ENCODE measurements at places on chromosomes 4 and X. TPM values are rescaled to one million over a fixed set of nuclear protein-coding genes. Genes with fewer than 3 reads are reported as not detected.

GRCh38 chr4:3335982-3336381 lies 43.2 kb downstream of the RGS12 start:
- no peaks in the 10 kb centered on the region for H3K36me3 ChIP-seq
- no peak overlapping the region for H3K4me3 ChIP-seq
- H3K4me1 ChIP-seq: peaks cover 5% of the 10 kb centered on the region
- DNase-seq: no peak
- no peaks in the 10 kb centered on the region for H3K27me3 ChIP-seq

DNA sequence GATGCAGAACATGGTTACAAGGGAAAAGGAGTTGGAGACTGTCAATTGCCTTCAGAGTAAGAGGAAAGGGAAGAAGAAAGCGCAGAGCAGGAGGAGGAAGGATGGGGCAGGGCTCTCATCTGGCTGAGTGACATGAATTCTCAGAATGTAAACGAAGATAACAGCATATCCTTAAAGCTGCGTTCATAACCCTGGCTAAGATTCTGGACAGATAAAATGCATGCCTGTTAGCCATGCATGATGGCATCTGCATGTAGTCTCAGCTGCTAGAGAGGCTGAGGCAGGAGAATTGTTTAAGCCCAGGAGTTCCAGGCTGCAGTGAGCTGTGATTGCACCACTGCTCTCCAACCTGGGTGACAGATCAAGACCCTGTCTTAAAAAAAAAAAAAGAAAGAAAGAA lies 493.5 kb upstream of the PRKX start:
- H3K27me3 ChIP-seq: no peaks in the 10 kb centered on the region
- no peak overlapping the region for H3K27ac ChIP-seq
- no peaks in the 10 kb centered on the region for H3K4me1 ChIP-seq
- no peak overlapping the region for H3K4me3 ChIP-seq

DNA sequence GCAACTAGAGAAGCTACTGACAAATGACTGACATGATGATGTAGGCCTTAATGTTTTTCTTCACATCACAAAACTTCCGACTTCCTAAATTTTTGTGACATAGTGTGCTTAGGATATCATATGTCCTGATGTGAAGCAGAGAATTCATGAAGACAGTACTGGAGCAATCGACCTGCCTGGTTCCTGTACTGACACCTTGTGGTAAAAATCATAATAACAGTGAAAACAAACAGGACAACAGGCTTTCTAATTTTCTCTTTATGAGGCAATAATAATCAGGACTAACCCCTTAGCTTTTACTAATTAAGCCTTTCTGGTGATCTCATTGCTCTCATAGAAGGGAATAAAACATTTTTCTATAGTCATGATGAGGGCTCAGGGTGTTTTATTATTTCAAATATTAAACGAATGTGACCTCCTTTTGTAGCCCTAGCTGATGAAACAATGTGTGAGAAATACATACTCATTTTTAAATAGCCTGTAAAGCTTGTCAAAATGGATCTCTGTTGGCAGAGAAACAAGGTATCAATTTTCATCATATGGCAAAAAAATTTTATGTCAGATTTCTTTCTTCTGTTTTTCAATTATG lies 158.4 kb downstream of the TENT5D start:
- H3K36me3 ChIP-seq: no peaks in the 10 kb centered on the region
- H3K4me3 ChIP-seq: no peak overlapping the region
- DNase-seq: no peak
- H3K27ac ChIP-seq: no peak overlapping the region
- no peaks in the 10 kb centered on the region for H3K4me1 ChIP-seq

DNA sequence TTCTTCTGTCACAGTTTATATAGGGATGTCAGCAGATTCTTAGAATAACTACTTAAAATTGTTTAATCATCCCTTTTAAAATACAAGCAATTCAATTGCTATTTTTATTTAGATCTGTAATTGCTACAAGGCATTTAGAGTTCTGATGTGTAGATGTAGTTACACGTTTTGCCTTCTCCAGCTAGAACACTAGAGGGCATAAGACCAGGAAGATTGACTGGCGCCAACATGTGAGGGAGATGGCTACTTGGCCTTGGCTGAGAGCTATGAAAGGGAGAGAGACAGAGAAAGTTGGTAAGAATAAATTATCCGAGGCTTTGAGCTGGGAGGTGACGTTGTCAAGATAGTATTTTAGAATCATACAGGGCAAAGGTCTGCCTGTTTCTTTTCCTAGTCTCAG lies 563.7 kb upstream of the PRKX start:
- H3K27ac ChIP-seq: no peak overlapping the region
- H3K27me3 ChIP-seq: no peaks in the 10 kb centered on the region
- no peaks in the 10 kb centered on the region for H3K36me3 ChIP-seq
- no peaks in the 10 kb centered on the region for H3K4me1 ChIP-seq

GRCh38 chr4:125115476-125115875 lies 199.3 kb upstream of the FAT4 start:
- no peak overlapping the region for H3K27ac ChIP-seq
- no peak for DNase-seq
- no peaks in the 10 kb centered on the region for H3K4me1 ChIP-seq
- no peak overlapping the region for H3K4me3 ChIP-seq

- no peaks in the 10 kb centered on the region for H3K36me3 ChIP-seq
- H3K27ac ChIP-seq: no peak overlapping the region
Observed at GRCh38 chrX:17627026-17627425, 110.3 kb upstream of the SCML1 start.

GRCh38 chr4:152478461-152479237 lies 57.2 kb downstream of the FBXW7 start:
- H3K4me1 ChIP-seq: no peaks in the 10 kb centered on the region
- no peaks in the 10 kb centered on the region for H3K27me3 ChIP-seq
- no peak for DNase-seq
- H3K4me3 ChIP-seq: no peak overlapping the region
- peaks cover 5% of the 10 kb centered on the region for H3K36me3 ChIP-seq

DNA sequence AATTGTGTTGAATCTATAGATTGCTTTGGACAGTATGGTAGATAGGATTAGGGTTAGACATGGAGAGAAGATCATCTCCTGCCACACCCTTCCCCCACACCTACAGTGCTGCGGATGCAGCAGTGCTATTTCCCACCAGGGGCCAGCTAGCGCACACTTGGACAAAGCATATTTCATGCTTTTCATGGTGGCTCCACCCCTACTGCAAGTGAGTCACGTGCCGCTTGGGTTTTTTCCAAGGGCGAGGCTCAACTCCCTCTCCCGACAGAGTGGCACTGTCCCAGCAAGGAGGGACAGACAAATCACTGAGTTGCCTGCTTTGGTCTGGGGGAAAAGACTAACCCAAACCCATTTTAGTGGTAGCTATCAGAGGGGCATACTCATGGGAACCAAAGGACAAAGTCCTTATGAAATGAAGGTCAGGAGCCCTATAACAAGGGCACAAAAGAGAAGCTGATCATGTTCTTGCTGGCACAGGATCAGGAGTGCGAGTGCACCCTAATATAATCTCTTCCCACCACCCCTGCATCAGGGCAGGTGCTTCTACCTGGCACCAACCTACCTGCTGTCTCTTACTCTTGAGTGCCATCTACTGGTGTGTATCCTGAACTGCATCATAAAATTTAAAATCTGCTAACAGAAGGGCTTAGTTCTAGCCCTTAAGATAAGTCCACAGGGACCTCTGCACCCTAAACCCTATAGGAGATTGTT lies 55.1 kb upstream of the PGAM4 start:
- H3K27me3 ChIP-seq: no peaks in the 10 kb centered on the region
- H3K36me3 ChIP-seq: no peaks in the 10 kb centered on the region
- no peak overlapping the region for H3K4me3 ChIP-seq
- no peak overlapping the region for H3K27ac ChIP-seq
- DNase-seq: no peak

DNA sequence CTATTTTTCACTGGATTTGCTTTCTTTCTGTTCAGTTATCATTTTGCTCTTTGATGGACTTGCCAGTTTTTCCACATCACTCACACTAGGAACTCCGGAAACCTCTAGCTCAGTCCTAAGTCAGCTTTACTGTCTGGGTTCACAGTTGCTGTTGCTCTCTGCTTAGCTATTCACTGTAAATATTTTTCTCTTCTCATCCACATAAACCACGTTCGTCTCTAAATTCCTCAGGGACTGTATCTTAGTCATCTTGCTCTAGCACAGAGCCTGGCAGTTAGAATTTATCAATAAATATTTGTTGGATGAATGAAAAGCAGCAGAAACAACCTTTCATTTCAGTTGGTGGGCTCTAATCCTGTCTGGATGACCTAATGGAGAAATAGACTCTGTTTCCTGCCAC lies 119.4 kb upstream of the DMD start:
- no peak overlapping the region for H3K4me3 ChIP-seq
- no peak for DNase-seq
- H3K36me3 ChIP-seq: no peaks in the 10 kb centered on the region
- H3K27ac ChIP-seq: no peak overlapping the region

GRCh38 chrX:139842326-139843185 lies 90.3 kb downstream of the ATP11C start:
- H3K36me3 ChIP-seq: no peaks in the 10 kb centered on the region
- H3K4me3 ChIP-seq: no peak overlapping the region
- H3K27me3 ChIP-seq: no peaks in the 10 kb centered on the region
- H3K4me1 ChIP-seq: peaks cover 10% of the 10 kb centered on the region

DNA sequence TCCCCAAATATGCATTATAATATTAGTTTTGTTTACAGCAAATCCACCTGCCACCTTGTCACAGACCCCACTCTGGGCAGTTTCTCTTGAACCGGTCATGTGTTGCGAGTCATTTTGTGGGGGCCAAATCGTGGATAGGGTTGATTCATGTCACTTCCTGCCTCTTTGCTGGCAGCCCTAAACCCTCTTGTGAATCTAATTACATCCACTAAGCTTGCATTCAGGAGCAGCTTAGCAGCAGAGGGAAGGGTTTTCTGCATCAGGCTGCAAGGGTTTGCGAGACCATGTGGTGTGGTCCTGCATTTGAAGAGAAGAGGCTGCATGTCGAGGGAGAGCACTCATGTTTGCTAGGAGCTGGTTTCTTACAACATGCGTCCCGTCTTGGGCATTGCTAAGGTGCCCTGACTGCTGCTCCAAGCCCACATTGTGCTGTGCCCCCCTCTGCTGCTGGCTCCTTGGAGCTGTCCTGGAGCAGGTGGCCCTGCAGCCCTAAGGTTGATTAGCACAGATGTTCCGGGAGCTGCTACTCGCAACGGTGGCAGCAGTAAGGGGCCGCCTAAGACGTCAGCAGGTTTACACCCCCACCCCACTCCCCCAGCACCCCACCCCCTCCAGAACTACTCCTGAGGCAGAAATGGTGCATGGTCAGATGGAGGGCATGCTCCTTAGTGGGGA lies 88.9 kb upstream of the CLDN34 start:
- H3K4me3 ChIP-seq: no peak overlapping the region
- DNase-seq: no peak
- no peaks in the 10 kb centered on the region for H3K4me1 ChIP-seq
- H3K27ac ChIP-seq: no peak overlapping the region

NR0B1 gene
- not detected for total RNA-seq

F11 gene
- total RNA-seq: not detected

FHIP1A gene
- total RNA-seq: 0.28 TPM

RBM46 gene
- total RNA-seq: not detected

IRS4 gene
- total RNA-seq: not detected

LONRF3 gene
- total RNA-seq: 0.16 TPM

ZFP42 gene
- 0.13 TPM for total RNA-seq

GPR78 gene
- not detected for total RNA-seq

NSUN7 gene
- 0.21 TPM for total RNA-seq

AADAT gene
- total RNA-seq: not detected
